ENCODE measurements at places on chromosomes 11 and 22.

- DNase-seq: no peak
Measured at GRCh38 chr11:68012044-68012842, 2.1 kb downstream of the ALDH3B1 start.

DNA sequence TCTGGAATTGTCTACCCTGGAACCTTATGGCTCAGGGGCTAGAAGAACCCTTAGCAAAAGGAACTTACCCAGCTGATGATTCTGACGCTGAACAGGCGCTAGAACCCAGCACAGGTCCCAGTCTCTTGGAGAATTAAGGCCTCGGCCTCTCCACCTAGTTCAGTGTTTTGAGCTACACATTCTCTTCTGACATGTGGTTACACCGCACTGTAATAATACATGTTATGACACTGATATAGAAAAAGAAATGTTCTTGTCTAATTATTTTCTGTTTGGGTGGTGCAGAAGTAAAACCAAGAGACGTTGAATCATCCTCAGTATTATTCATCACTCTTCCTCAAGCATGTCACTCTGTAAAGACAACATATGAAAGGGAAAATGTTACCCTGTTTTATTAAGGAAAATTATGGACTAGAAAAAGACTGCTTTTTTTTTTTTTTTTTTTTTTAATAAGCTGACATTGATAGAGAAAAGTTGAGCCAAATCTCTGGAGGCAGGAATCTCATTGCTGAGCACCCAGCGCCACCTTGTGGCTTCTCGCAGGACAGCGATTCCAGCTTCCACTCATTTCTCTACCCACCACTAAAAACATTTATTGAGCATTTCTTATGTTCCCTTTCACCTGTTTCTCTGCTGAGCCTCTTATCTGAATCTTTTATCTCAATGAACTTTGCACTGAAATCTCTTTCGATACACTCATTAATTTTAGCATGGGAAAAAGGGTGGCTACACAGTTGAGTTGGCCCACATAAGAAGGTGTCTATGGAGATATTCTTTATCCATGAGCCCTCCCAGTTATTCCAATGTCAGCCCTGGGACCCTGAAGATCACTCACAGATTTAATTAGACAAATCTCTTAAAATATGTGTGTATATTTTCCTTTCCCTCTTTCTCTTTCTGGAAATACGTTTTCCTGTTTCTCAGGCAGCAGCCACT lies 12.6 kb upstream of the APLNR start:
- peak; percentile 5 for DNase-seq

DNA sequence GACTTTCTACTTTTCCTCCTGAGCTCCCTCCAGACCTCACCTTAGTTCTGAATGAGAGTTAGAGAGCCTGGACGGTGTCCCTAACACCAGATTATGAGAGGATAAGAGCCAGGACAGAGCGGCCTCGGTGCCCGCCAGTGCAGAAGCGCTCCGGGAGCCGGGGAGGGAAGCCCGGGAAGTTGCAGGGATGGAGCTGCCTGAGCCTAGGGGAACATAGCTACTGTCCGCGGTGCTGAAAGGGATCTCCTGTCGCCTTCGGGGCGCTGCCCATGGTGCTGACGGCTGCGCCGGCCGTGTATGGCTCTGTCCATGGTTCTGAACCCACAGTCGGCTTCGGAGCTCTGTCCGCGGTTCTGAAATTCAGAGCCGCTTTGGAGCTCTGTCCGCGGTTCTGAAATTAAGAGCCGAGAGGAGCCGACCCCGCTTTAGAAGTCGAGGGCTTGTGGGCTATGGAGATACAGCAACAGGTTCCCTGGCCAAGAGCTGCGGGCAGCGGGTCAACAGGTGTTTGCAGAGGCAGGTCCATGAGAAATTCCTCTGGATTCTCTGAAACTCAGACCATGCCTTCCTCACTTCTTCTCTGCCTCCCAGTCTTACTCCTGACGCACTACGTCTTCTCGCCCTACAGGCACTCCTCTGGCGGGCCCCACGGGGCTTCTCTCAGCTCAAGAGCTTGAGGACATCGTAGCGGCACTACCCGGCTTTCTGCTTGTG lies 814 bp downstream of the NPAS4 start:
- DNase-seq: peak; percentile 87

DNA sequence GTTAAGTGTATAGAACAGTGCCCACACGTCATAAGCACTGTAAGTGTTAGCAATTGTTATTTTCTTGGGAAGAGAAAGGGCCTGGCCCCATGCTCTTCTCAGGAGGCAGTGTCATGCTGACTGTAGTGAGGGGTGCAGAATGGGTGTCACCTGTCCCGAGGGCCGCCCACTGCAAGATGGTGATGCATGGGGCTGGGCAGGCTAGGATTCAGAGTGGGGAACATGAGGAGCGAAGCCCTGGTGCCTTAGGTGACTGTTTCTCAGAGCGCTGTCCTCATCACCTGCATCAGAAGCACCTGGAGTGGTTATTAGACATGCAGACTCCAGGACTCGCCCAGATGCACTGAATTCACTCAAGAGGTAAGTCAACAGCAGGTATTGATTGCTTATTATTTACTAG lies 101.0 kb upstream of the PARVA start:
- no peak for DNase-seq

GRCh38 chr22:26573026-26573662 lies 16.8 kb downstream of the TPST2 start:
- DNase-seq: no peak

DNA sequence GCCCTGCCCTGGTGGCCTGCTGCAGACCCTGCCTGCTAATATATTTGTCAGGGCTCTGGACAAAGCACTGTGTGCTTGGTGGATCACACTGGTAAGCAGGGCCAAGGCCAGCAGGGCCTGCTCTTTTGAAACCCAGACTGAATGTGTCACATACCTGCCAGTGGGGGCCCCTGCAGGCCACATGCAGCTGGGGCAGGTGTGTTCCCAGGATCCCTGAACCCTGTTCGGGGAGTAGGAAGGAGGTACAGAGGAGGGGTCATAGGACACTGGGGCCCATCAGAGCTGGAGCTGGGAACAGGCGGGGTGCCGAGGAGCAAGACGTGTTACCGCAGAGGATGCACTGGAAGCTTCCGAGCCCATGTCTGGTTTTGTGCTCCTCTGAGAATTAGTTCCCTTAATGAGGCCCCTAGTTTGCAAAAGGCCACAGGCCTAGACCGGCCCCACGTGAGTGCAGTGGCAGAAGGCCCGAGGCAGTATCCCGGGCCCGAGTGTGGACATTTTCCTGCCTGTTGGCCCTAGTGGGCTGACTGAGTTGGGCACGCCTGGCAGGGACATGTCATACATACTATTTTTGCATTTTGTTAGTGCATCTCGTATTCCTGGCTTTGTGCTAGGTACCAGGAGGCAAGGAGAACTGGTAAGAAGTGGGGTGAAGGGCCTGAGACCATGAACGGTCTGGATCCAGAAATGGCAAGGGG lies 11.2 kb upstream of the ACR start:
- no peak for DNase-seq

- no peak for DNase-seq
Measured at GRCh38 chr11:83663446-83663845, 377.3 kb upstream of the CCDC90B start.

DNA sequence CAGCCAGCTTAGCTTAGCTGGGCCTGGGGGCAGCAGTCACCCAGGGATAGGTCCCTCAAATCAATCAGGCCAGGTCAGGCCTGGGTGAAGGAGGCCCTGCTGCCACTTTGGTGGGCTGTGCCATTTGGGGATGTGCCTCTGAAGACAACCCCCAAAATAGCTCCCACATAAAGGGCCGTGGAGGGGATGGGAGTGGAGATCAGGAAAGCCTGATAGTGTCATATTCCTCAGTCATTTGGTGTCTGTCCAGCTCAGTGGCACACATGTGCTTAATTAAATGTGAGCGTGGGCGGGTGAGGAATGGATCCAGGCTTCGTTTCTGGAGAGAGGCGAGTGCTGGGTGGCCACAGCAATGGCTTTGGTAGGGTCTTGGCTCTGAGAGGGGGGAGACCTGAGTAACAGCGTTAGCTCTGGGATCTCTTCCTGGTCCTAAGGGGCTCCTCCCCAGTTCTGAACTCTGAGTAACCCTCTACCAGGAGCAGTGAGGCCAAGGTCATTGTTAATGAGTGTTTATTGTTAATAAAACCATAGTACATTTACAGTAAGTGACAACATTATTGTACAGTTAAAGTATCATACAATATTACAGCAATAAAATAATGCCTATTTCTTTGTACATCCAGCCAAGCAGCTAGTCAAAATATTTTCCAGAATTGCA lies 45.2 kb downstream of the NAT10 start:
- no peak for DNase-seq
